Right ventricle myocardium superior (tissue), 1 donor: ENCODE measurements at places on chromosomes 1 and 21. TPM values are rescaled to one million over a fixed set of nuclear protein-coding genes. Genes with fewer than 3 reads are reported as not detected.

Gene UBXN10
- 2.2 TPM for total RNA-seq

Gene A3GALT2
- total RNA-seq, result not detected

Gene IQCC
- 0.97 TPM for total RNA-seq

Gene PM20D1
- total RNA-seq, result 1.9 TPM

Gene CRYAA
- not detected for total RNA-seq

Gene MPC2
- total RNA-seq, result 221 TPM
